ENCODE measurements at places on chromosomes 2 and 18. TPM values are rescaled to one million over a fixed set of nuclear protein-coding genes. Genes with fewer than 3 reads are reported as not detected.

The PCGF1 gene
- total RNA-seq, result 31.1 TPM

The PLEK gene
- 0.13 TPM for total RNA-seq

The RUFY4 gene
- not detected for total RNA-seq

The ASXL3 gene
- 0.13 TPM for total RNA-seq

The MAP3K20 gene
- total RNA-seq, result 32.8 TPM

The COL5A2 gene
- total RNA-seq, result 403 TPM

The EFR3B gene
- 3.3 TPM for total RNA-seq

The ABCB11 gene
- total RNA-seq, result not detected

The KIF3C gene
- total RNA-seq, result 8.1 TPM

The MOGAT1 gene
- not detected for total RNA-seq

The MARCHF7 gene
- total RNA-seq, result 95.6 TPM

The REEP1 gene
- 0.50 TPM for total RNA-seq

The SLC4A3 gene
- 0.40 TPM for total RNA-seq

The SMYD5 gene
- total RNA-seq, result 16.1 TPM

The SIGLEC15 gene
- 1.5 TPM for total RNA-seq

The PRKAG3 gene
- total RNA-seq, result 0.40 TPM

The PAIP2B gene
- total RNA-seq, result 0.26 TPM

The FIGLA gene
- total RNA-seq, result not detected

The SP110 gene
- 7.5 TPM for total RNA-seq

The ST6GAL2 gene
- not detected for total RNA-seq

The PLB1 gene
- total RNA-seq, result 1.2 TPM

The ZSCAN30 gene
- 22.1 TPM for total RNA-seq

The C1QL2 gene
- total RNA-seq, result not detected

The NOL4 gene
- not detected for total RNA-seq

The NMS gene
- not detected for total RNA-seq

The MBD2 gene
- 64.2 TPM for total RNA-seq

The WNT10A gene
- total RNA-seq, result not detected

The GAREM2 gene
- 0.53 TPM for total RNA-seq

The TBC1D8 gene
- 35.3 TPM for total RNA-seq

The PARD3B gene
- total RNA-seq, result 6.2 TPM

Measured in aortic smooth muscle cell (primary cell).